ENCODE measurements at places on chromosomes 6 and 20. TPM values are rescaled to one million over a fixed set of nuclear protein-coding genes. Genes with fewer than 3 reads are reported as not detected.

- DNase-seq: no peak
Measured at GRCh38 chr6:93453956-93454355, 34.6 kb upstream of the EPHA7 start.

DNA sequence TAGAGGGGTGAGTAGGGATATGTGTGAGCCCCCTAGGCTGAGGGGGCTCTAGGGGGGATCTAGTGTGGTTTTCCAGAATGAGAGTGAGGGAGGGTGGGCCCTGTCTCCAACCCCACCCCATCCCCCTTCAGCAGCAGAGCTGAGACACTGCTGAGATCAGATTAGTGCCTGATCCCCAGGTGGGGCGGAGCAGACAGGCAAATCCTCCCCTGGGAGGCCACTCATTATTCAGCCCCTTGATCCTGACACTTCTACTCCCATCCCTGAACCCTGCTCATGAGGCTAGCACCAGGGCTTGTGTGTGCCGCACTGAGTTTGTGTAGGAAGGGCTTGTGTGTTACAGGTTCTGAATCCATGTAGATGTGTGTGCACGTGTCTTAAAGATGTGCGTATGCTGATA is 42.5 kb downstream of the SPDEF start:
- no peak for DNase-seq

GRCh38 chr20:63156221-63156671 is 59.7 kb downstream of the YTHDF1 start:
- no peak for DNase-seq

DNA sequence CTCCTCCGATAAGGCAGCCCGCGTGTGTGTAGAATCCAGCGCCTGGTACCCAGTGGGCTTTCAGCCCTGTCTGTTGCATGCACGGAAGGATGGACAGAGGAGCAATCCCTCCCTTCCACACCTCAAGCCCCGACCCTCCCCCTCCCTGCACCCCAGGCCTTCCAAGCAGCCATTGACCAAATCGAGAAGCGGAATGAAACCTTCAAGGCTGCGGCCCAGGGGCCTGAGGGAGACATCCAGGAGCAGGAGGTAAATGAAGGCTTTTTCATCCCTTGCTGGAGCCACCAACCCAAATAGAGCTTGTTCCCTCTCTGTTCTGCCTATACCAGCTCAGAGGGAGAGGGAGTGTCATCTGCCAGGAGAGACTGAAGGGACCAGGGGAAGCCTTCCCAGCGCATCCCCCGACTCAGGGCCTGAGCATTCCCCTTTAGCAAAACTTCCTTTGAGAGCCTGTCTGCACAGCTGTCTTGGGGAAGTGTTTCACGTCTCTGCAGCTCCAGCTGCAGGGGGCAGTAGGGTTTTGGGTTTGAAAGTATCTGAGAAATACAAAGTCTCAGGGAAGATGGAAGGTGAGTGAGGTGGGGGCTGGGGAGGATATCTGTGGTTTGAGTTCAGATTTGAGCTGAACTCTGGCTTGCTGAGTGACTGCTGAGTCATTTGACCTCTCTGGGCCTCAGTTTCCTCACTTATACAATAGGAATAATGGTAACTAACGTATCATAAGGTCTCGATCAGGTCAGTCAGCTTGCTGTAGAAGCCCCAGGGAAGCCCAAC is 16.1 kb downstream of the FGD2 start:
- DNase-seq: no peak

DNA sequence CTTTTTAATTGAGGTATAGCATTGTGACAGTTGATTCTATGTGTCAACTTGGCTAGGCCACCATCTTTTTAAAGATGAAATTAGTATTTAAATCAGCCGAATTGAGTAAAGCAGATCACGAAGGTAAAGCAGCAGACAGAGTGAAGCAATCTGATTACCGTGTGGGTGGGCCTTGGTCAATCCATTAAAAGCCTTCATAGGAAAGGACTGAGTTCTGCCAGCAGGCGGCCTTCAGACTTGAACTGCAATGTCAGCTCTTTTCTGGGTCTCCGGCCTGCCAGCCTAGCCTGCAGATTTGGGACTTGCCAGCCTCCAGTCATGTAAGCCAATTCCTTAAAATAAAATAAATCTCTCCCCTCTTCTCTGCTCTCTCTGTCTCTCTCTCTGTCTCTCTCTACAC is 22.4 kb upstream of the TGM2 start:
- DNase-seq: peak; percentile 70

DNA sequence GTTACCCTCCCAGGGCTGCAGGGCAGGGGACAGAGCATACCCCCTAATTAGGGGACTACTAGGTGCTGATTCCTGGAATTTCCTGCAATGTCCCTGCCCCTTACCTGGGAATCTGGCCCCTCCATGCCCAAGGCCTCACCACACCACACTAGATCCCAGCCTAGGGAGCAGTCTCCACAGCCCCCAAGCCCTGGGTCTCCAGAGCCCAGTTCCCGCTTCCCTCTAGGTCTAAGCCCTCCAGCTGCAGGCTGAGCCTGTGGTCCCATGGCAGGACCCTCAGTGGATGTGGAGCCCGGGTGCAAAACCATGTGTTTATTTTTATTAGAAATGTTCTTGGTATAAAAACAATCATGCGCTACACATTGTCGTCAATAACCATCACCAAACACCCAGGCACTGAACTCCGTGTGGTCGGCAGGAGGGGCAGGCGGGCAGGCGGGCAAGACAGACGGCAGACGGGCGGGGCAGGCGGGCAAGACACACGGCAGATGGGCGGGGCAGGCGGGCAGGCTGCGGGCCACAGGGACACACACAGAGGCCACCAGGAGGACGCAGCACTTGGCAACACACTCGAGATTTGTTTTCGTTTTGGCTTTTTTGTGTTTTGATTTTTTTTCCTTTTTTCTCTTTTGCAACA is 124.2 kb downstream of the GRM4 start:
- DNase-seq: no peak

DNA sequence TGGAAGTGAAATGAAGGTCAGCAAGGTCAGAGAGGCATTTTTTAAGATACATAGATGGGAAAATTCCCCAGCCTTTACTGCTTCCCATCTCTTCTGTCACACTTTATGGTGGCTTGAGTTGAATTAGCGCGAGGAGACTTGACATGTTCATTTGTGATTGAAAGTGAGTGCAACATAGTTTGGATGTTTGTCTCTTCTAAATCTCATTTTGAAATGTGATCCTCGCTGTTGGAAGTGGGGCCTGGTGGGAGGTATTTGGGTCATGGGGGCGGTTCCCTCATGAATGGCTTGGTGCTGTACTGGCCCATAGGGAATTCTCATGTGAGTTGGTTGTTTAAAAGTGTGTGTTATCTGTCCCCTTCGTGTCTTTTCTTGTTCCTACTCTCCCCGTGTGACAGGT is 237.2 kb downstream of the CDKAL1 start:
- no peak for DNase-seq

- DNase-seq: no peak
Measured at GRCh38 chr6:143611580-143611979, 66.2 kb upstream of the PHACTR2 start.

GRCh38 chr20:39885975-39886649 is 802.9 kb downstream of the MAFB start:
- peak; percentile 64 for DNase-seq

- DNase-seq: no peak
Measured at GRCh38 chr6:30816791-30817739, 67.3 kb upstream of the DDR1 start.

GRCh38 chr20:50680105-50680960 is 11.0 kb downstream of the RIPOR3 start:
- DNase-seq: no peak

- DNase-seq: no peak
Measured at GRCh38 chr20:38224531-38224930, 36.0 kb downstream of the KIAA1755 start.

DNA sequence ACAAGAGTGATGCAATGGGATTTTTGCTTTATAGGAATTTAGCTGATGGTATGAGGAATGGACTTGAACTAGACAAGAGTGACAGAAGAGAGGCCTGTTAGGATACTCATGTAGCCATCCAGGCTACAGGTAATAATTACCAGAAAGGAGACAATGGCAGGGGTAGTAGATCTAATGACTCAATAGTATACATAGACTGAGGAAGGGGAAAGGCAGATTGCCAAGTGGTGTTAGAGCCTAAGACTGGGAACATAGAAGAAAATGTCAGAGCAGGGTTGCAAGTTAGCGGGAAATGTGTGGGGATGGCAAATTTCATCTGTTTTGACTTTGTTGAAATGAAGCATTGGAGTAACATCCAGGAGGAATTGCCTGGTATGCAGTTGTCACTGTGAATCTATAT is 295.6 kb downstream of the UTRN start:
- no peak for DNase-seq

- no peak for DNase-seq
Measured at GRCh38 chr20:47438464-47439381, 63.0 kb upstream of the NCOA3 start.

GRCh38 chr6:160215232-160215631 is 43.4 kb downstream of the SLC22A2 start:
- no peak for DNase-seq

TREM2 gene
- 62.2 TPM for total RNA-seq

FLRT3 gene
- 71.2 TPM for total RNA-seq

FAM217A gene
- not detected for total RNA-seq

MOG gene
- total RNA-seq: not detected

NHLRC1 gene
- 2.3 TPM for total RNA-seq

SDC4 gene
- 345 TPM for total RNA-seq

GSTA3 gene
- total RNA-seq: not detected

RNF182 gene
- total RNA-seq: 6.1 TPM

CFAP61 gene
- not detected for total RNA-seq

ZNF165 gene
- 2.3 TPM for total RNA-seq

HLA-DQA1 gene
- total RNA-seq: 111 TPM

RIPOR2 gene
- 25.6 TPM for total RNA-seq

PACSIN1 gene
- not detected for total RNA-seq

DDX43 gene
- 2.5 TPM for total RNA-seq
